Inflammatory macrophage (primary cell): ENCODE measurements at places on chromosomes 1 and 21.

DNA sequence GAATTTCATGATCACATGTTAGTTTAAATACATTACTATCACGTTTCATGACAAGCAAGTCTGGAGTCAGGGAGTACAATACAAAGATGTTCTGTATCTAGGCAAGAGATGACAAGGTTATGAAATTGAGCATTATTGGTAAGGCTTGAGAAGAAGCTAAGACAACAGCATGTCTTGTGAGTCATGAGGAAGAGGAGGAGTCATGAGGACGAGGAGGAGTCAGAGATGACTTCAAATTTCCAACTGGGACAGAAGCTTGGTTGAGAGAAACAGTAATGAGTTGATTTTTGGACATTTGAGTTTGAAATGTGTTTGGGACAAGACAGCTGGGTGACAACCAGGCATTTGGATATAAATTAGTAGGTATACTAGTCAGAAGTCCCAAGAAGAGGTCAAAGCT, 4.3 kb upstream of the UBE2U start:
- peak; percentile 7 for DNase-seq

DNA sequence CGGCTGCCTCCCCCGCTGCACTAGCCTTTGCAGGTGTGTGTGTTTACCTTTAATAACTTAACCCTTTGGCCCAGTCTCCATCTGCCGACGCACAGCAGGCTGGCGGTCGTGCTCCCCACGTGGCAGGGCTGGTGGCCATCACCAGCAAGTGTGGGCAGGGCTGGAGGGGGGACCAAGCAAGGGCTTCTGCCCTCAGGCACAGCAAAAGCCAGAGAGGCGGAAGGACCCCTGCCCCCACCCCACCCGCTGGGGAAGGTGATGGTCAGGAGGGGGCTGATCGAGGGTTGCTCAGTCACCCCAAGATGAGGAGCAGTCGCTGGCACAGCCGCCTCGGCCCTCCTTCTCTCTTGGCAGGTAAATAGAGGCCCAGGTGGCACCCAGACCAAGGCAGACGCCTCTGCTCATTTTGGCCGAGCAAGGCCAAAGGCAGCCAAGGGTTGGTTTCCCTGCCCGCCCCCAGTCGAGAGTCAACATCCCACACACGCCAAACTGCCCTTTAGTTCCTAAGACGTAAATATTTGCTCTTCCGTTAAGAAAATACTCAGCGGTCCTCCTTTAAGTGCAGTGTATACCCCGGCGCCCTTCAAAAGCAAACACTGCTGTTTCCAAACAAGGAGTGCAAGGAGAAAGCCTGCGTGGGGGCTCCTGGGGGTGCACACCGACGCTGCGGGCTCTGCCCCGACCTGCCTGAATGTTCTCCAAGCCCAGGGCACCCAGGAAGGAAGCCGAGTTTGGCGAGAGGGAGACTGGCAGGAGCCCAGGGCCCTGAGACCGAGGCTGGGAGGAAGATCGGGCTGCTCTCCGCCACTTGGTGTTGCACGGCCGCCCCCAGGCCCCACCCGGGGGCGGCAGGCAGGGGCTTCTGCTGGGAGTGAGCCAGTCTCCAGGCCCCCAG, 82.7 kb downstream of the SIK1 start:
- DNase-seq: no peak

DNA sequence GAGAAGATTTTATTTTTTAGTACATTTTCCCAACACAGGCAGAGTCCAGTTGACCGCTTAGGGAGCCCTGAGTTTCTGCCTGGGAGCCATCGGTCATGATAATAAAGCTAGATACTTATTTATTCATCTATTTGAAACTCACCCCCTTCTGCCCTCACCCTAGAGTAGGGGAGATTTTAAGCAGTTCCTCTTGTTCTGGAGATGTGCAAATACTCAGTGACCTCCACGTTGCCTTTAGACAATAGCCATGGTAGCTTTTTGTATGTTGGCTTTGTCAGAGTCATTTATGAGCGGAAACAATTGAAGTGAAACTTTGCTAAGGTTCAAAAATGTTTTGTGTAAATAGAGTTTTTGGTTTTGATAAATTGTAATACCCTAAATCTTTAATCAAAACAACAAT, 45.7 kb upstream of the PLPPR4 start:
- DNase-seq: no peak

GRCh38 chr21:45557616-45558043, 15.4 kb upstream of the SLC19A1 start:
- DNase-seq: no peak

GRCh38 chr21:17371450-17371849, 141.4 kb upstream of the CXADR start:
- DNase-seq: no peak

GRCh38 chr1:221913351-221913892, 171.5 kb upstream of the DUSP10 start:
- no peak for DNase-seq

DNA sequence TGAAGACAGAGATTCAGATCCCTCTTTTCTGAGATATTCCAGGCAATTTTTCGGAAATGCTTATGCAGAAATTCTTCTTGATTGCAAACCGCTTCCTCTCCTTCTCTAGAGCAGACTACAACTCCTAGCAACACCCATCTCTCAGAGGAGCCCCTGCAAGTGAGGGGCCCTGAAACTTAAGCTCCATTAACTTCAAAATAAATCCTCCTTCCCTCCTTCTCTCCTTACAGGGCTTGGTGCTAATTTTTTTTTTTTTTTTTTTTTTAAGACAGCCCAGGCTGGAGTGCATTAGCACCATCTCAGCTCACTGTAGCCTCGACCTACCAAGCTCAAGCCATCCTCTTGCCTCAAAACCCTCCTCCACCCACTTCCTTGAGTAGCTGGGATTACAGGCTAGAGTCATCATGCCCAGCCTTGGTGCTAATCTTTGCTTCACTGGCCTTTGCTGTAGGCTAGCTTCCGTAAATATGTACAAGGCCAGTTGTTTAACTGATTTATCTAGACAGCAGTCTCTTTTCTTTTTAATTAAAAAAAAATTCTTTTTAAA, 30.2 kb upstream of the SFPQ start:
- DNase-seq: no peak
